Astrocyte (in vitro differentiated cells and primary cell): ENCODE measurements at places on chromosomes 3 and 15.

DNA sequence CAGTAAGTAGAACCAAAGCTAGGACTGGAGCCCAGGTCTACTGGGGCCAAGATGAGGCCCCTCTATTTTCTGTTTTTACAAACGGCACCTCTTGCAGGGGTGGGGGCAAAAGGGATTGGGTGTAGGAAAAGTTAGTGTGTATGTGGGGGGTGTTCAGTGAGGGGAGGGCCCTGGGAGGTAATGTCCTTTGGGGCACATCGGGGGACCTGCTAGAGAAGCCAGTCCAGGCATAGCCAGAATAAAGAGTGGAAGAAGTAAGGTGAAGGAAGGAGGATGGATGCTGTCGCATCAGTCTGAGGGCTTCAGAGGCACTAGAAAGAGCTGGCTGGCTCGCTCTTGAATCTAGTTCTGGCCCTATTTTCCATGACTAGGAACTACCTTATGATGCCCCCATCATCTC, 2.6 kb downstream of the PLCD1 start:
- no peak for DNase-seq

GRCh38 chr3:188345223-188345622, 191.3 kb downstream of the LPP start:
- peak; percentile 90 for DNase-seq

GRCh38 chr3:36893137-36893557, 51.7 kb downstream of the TRANK1 start:
- DNase-seq, result peak; percentile 82

GRCh38 chr3:156488767-156489166, 66.2 kb downstream of the SSR3 start:
- DNase-seq, result peak; percentile 89

DNA sequence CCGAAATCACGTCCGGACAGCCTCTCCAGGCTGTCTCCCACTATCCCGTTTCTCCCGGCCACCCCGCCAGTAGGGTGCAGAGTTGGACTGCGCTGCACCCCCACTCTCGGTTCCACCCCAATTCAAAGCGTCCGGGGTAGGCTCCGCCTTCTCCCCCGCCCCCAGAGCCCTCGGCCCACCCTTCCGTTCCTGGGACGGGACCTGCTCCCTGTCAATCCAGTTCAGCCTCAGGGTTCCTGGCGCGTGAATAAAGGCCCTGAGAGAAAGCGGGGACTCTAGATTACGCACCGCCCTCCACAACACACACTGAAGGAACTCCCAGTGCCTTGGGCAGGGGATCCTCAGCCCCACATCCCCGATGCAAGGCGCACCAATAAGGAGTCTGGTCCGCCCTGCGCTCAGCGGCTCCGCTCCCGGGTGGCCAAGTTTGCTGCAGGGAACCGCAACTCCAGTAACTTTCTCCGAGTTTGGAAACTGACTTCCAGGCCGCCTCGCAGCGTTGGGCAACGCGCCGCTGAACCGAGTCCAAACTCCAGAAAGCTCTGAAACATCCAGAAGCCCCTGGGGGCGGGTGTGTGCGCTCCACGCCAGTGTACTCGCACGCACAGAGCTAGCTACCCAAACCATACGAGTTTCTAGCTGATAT, 1.9 kb downstream of the ADAMTS9 start:
- DNase-seq, result peak; percentile 91

- peak; percentile 13 for DNase-seq
Observed at GRCh38 chr15:34297059-34297458, 40.5 kb downstream of the SLC12A6 start.

DNA sequence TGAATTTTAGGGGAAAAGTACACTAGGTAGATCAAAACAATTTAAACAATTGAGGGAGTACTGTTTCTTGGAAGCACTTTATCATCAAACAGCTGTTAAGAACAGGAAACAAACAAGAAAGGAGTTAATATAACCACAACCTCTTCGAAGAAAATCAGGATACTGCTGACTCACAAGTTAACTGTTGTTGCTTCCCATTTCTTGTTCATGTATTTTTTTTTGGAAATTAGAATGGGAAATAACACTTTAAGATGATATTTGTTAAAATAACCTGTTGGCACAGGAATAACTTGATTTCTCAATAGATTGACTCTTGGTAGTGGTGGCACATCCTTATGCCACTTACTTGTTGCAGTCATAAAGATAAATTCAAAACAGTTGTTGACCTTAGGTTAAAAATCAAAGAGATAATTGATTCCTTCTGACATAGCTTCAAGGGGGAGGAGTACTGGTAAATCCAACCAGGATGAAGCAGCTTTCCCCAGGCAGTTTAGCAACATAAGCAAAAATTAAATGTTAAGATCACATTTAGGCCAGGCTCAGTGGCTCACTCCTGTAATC, 3.3 kb downstream of the BNIP2 start:
- peak; percentile 45 for DNase-seq

DNA sequence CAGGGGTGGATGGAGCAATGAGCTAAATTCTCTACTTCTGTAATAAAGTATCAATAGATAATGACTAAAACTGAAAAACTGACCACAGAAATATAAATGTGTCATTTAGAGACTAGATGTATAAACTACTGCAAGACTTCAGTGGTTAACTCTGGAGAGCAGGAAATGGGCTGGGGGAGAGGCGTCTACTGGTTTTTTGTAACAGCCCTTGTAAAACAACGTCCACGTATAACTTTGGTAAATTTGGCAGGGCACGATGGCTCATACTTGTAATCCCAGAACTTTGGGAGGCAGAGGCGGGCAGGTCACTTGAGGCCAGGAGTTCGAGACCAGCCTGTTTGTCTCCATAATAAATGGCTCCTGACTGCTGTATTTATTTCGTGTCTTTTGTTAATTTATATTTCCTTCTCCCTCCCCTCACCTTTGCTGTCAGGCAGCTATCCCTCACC, 12.5 kb downstream of the RAB27A start:
- DNase-seq, result peak; percentile 76

GRCh38 chr15:65917407-65917756, 48.1 kb downstream of the RAB11A start:
- DNase-seq, result no peak

DNA sequence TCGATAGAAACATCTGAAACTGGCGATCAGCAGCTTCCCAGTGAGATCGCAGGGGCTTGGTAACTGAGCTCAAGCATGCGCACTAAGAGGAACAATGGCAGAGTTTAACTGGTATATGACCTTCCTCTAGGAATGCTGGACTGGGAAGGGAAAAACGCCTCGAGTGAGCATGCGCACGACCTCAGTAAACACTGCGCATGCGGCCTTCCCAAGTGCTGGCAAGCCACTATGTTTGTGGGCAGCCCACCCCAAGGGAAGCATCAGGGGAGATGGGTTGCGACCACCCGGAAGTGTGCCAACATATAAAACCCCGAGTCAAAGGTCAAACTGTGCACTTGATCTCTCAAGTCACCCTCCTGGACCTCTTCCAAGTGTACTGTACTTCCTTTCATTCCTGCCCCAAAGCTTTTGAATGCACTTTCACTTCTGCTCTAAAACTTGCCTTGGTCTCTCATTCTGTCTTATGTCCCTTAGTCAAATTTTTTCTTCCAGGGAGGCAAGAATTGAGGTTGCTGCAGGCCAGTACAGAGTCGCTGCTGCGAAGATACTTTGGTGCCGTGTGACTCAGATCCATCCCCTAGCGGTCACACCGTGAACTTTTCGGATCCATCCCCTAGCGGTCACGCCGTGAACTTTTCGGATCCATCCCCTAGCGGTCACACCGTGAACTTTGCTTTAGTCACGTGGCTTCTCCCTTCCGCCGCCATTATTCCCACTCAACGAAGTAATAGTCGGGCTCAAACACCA, 243.3 kb downstream of the FAM43A start:
- DNase-seq, result no peak

- DNase-seq, result no peak
Observed at GRCh38 chr3:9008550-9009255, 45.4 kb upstream of the RAD18 start.

- no peak for DNase-seq
Observed at GRCh38 chr3:43503067-43503728, 118.6 kb downstream of the ANO10 start.

DNA sequence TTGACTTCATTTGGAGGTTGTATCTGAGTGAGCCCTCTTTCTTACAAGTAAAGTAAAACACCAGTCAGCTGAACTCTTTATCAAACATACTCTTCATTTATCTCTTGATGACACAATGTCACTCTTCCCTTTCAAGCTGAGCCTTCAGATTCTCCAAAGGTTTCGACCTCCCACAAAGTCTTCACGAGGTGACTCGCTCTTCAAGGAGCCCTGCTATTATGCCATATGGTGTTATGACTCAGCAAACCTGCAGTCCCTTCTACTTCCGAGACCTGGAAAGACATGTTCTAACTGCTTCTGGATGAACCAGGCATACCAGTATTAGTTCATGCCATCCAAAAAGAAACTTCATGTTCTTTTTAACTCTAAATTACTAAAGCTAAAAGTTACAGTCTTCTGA, 23.1 kb downstream of the AADAC start:
- peak; percentile 80 for DNase-seq

DNA sequence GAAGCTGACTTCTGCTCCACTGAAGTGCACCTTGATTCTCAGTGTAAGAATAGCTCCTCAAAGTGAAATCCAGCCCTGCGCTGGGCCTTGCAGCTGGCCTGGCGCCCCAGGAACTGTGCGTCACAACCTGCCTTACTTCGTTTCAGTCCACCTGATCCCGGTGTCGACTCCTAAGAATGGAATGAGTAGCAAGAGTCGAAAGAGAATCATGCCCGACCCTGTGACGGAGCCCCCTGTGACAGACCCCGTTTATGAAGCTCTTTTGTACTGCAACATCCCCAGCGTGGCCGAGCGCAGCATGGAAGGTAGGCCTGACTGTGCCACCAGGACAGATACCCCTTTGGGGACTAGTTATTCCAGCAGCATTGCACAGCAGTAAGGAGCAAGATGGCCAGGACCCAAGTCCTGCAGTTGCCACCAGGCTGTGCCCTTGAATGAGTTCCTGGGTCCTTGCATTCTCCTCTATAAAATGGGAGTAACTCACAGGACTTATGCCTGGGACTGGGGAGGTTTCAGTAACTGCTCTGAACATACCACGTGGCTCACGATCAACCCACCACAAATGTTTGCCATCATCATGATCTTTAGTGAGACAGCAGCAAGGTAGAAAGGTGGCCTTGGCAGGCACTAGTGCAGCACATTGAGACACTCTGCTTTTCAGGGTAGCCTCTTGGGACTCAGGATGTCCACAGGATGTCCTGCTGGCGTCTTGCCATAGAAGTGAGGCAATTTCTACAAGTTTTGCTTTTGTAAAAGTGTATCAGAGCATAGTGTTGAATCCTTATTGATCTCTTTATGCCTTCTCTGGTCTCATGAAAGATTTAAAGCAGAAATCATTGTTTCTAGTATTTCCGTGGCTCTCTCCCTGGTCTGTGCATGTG, 46.8 kb downstream of the PXYLP1 start:
- no peak for DNase-seq

- DNase-seq, result peak; percentile 61
Observed at GRCh38 chr3:102225407-102226132, 209.2 kb upstream of the ZPLD1 start.

GRCh38 chr3:122989856-122990575, 37.5 kb downstream of the SEMA5B start:
- DNase-seq, result no peak

GRCh38 chr15:21261396-21261964, 178.8 kb downstream of the POTEB3 start:
- DNase-seq, result no peak

- DNase-seq, result no peak
Observed at GRCh38 chr3:140298569-140299070, 363.6 kb downstream of the CLSTN2 start.

- DNase-seq, result no peak
Observed at GRCh38 chr3:94349310-94349878, 286.5 kb downstream of the NSUN3 start.
